ENCODE measurements at places on chromosomes 1 and 21. TPM values are rescaled to one million over a fixed set of nuclear protein-coding genes. Genes with fewer than 3 reads are reported as not detected.

Gene AMPD1
- total RNA-seq: not detected

Gene BCAN
- not detected for total RNA-seq

Gene UCK2
- total RNA-seq: 69.4 TPM

Gene OPTC
- total RNA-seq: not detected

Gene DIO1
- total RNA-seq: not detected

Gene VWA5B1
- total RNA-seq: not detected

Gene USH2A
- total RNA-seq: not detected

Gene RYR2
- 0.05 TPM for total RNA-seq

Gene STIL
- 33.9 TPM for total RNA-seq

DNA sequence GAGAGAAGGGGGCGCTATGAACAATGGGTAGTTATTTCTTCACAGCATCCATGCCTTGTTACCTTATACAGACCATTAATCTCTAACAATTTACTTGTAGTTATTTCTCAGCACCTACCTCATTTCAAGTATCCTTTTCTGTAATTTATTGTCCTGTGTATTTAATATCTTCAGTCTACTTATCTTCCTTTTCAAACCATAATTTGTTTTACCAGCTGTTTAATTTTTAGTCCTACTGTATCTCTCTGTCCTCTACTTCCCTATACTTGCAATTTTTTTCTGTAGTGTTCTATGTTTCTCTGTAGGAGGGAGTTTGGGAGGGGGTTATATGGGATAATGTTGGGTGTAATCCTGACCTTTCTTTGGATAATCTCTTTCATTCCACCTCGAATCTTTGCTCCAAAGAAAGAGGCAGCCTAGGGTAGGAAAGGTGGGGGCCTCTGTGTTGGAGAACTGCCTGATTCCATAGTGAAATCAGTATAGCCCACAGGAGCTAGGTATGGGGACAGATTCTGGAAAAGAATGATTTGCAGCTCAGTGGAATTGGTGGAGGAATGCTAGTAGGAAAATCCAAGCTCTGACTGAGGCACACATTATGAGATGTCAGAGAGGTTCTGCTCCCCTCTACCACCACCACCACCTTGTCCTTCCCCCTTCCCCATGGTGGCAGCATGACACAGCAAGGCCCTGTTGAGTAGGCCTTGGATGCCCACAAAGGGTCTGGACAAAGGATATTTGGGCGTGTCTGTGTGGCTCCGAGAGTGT lies 642 bp downstream of the MLLT11 start:
- no peak for DNase-seq

DNA sequence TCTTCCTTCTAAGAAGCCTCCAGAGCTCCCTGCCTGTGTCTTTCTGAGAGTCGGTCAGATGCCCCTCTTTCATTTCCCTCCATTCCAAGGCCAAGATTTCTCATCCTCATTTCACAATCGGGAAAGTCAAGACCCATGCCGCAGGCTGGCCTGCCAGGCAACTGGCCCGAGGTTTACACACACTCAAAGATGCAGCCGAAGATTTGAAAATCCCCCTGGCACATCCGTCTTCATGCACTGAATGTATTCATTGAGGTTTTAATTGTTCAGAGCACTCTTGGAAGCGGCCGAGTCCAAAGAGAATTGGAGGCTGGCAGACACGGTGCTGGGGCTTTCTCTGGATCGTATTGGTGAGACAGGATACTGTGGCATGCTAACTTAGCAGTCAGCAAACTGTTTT lies 29.1 kb upstream of the SRP9 start:
- DNase-seq: no peak

DNA sequence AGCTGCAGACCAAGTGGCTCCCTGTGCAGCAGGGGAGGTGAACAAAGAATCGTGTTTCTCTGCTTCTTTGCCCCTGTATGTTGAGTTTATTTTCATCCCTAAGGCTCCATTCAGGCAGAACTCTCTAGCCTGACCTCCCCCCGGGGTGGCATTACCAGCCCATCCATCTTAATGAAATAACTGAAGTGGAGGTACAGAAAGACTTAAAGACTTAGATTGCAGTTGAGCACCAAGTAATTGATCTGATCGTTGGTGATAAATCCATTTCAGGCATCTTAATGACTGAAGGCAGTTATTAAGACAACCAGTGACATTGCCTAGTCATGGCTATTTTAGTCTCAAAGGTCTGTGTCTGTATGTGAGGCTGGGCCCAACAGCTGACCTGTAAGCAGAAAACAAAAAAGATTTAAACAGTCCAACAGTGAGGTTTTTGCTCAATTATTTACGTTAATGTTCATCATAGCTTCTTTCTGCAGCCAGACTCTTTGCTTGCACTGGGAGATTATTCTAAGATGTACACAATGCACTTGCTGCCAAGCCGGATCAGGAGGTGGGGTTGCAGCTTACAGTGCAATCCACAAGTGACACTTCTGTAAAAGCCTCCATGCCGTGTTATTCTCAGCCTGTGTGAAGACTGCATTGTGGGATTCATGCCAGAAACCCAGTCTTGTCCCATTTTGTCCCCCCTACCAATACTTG lies 363.0 kb upstream of the DUSP10 start:
- no peak for DNase-seq

DNA sequence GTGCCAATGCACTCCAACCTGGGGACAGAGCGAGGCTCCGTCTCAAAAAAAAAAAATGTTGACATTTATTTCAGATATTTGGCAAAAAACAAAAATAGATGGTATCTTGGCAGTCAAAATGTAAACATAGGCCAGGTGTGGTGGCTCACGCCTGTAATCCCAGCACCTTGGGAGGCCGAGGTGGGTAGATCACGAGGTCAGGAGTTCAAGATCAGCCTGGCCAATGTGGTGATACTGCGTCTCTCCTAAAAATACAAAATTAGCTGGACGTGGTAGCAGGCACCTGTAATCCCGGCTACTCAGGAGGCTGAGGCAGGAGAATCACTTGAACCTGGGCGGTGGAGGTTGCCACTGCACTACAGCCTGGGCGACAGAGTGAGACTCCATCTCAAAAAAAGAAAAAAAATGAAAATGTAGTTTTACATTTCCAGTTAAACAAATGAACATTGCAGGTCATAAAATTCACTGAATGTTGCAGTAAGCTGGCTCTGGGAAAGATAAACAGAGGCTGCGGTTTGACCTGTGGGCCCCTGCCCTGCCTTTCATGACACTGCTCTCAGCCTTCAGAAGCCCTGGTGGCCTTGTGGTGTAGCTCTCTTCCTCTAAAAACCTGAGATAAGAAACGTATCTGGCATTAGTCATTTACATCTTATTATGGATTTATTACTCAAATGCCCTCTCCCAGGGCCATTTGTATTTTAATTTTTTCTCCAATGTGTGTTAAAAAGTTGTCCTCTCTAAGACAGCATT lies 12.2 kb upstream of the SLC44A3 start:
- DNase-seq: no peak

DNA sequence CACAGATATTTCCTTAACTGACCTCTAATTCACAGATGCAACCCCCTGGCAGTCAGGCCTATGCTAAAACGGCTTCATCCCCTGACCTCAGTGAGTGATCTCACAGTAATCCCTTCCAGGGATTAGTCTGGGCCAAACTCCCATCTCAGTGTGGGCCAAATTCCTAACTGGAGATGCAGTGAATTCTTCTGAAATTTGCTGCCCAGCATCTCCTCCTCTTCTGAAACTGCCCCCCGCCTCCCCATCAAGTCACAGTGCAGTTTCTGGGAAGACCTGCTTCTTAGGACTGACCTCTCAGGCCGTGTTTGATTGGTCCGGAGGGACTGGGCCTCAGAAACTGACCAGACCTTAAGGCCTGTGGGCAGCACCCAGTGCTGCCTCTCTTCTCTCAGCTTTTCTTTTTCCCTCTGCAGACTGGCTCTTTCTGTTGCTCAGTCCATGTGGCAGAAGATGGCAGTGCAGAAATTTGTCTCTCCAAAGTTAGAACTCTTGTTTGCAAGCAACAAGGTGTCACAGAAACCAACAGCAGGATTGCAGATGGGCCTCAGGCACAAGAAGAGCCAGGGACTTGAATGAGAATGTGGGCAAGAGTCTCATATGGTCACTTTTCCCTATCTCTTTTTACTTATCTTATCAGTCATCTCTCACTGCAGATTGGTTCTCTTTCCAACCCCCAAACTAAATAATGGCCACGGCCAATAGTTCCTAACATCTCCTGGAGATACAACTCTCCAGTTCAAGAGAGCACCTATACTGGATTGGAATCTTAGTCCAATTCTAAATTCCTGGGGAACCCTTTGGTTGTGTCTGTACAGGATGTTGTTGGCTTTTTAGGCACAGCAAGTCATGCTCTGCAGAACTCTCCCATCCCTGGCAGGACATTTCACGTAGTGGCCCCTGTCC lies 95.5 kb upstream of the RALGPS2 start:
- no peak for DNase-seq

- no peak for DNase-seq
Measured at GRCh38 chr1:232822530-232822929, 17.3 kb downstream of the MAP10 start.

DNA sequence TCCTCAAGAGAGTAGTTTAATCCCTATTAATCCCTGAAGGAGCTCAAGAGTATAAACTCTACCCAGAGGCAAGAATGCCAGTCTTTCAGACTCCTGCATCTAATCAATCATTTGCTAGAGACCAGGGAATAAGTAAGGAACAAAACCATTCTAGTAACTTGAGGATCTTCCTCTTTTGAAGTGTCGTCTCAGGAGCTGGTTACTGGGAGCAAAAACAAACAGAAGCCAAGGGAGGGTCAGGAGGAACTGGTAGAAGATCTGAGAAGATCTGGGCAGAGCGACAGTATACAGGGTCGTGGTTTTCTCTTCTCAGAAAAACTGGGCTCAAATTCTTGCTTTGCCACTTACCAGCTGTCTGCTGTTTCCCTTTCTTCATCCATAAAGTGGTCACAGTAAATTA lies 69.3 kb downstream of the RPS6KA1 start:
- DNase-seq: no peak

DNA sequence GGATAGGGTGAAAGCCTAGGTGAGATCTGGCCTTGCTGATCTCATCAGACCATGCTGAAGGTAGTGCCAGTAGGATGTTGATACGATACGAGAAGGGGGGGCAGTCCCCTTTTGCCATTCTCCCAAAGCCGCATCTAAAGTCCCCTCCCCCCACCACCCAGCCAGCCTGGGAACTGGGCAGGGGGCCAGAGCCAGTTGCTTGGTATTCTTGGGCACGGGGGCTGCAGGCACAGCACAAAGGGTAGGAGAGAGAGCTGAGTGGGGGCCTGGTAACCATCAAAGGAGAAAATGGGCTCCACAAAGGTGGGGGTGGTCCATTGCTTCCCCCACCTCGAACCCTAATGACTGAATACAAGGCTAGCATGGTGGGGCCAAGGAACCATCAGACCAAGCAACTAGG lies 5.4 kb downstream of the PEA15 start:
- DNase-seq: no peak

- no peak for DNase-seq
Measured at GRCh38 chr1:37845049-37845646, 14.2 kb downstream of the MTF1 start.

GRCh38 chr1:87329526-87330056 lies 911 bp downstream of the LMO4 start:
- no peak for DNase-seq

DNA sequence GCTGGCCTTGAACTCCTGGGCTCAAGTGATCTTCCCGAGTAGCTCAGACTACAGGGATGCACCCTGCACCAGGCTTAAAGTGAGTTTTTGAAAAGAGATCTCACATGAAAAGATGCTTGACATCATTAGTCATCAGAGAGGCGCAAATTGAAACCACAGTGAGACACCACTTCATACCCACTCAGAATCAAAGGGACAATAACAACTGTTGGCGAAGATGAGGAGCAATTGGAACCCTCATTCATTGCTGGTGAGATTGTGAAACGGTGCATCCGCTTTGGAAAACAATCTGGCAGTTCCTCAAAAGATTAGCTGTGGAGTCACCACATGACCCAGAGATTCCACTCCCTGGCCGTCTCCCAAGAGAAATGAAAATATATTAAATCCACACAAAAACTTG lies 122.3 kb downstream of the PGBD5 start:
- DNase-seq: no peak

DNA sequence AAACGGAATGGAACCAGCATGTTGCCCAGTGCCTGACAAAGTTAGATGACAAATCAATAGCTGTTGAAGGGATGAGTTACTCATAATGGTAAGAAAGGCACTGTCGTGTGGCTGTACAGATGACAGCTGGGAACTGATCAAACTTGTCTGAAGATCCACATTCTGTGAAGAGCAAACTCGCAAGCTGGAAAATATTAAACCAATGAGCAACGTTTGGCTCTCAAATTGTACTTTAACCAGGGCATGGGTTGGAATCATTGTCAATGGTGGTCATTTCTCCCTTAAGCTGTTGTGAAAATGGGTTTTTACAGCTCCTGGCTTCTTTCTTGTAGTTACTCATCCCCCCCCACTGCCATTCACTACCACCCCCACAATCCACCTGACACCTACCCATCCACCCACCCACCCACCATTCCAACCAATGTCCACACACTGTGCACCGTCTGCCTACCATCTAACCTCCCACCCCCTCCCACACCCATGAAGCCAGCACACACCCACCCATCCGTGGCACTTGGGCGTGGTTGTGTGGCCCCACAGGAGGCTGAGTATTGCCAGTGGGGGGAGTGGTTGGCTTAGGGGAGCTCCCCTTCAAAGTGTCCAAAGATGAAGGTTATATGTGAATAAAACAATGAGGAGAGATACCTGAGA lies 46.7 kb downstream of the CLDN14 start:
- no peak for DNase-seq

DNA sequence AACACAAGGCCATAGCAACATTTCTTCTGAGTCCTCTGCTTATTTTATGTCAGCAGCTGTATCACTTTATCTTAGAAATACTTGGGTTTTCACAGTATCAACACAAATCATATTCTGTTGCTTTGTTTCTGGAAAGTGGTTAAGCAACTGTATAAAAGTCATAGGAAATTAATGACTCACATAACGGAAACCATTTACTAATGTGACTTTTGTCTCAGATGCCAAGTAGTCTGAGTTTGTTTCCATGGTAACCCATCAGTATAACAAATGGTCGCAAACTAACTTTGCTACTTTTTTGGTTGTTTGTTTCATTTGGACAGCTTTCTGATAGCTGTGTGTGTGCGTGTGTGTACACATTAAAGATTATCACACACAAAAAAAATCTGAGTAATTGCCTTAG lies 31.1 kb downstream of the EEIG2 start:
- no peak for DNase-seq

GRCh38 chr1:97832481-97832880 lies 88.4 kb downstream of the DPYD start:
- DNase-seq: no peak

- DNase-seq: no peak
Measured at GRCh38 chr1:176315519-176316220, 108.6 kb upstream of the COP1 start.

DNA sequence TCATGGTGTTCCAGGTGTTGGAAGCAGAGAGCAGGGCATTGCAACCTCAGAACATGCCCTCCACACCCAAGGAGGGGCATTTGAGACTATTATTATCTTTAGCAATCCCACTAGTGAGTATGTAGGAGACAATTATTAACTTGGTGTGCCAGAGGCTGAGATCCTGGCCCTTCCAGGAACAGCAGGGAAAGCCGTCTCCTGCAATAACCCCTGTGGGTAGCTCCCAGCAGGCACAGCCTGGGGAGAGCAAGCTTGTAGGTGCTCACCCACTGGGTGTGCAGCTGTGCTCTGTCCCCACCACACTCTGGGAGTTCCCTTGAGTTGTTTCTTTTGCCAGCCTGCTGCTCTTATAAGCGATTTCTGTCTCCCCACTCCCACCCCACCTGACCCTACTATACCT lies 10.3 kb downstream of the CFAP107 start:
- DNase-seq: no peak

All from activated CD4-positive, alpha-beta T cell treated with anti-CD3 and anti-CD28 coated beads for 36 hours (primary cell).